ENCODE measurements at places on chromosomes 5 and 9. TPM values are rescaled to one million over a fixed set of nuclear protein-coding genes. Genes with fewer than 3 reads are reported as not detected.

GRCh38 chr5:172499287-172499686, 45.0 kb upstream of the SH3PXD2B start:
- no peaks in the 10 kb centered on the region for H3K27me3 ChIP-seq
- no peak overlapping the region for H3K4me3 ChIP-seq
- no peak overlapping the region for H3K27ac ChIP-seq

DNA sequence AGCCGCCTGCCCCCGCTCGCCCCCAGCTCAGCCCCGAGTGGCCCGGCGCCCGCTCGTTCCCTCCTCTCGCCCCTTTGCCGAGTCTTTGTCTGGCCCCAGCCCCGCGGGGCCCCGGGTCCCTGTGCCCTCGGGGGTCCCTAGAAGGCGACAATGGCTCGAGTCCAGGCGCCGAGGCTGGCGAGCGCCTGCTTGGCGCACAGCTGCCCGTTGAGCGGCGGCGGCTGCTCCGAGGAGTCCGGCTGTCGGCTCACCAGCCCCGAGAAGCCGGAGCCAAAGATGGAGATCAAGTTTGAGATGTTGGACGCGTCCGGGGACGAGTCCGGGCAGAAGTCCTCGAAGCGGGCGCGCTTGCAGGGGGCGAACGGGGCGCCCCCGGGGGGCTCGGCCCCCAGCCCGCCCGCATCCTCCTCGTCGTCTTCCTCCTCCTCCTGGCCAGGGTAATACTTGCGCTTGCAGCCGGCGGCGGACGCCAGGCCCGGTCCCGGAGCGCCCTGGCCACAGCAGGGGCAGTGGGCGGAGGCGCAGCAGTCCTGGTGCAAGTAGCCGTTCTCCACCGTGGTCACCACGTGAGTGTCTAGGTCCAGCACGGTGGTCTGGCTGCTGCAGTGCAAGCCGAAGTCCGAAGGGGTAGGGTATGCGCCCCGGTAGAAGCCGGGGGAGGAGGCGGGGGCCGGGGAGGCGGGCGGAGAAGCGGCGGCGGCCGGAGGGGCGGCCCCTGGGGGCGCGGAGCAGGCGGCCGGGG, 1.2 kb downstream of the IER5L start:
- peak overlapping the region; percentile 72 for H3K27ac ChIP-seq
- peak overlapping the region; percentile 67 for H3K4me3 ChIP-seq
- H3K4me1 ChIP-seq = no peaks in the 10 kb centered on the region

DNA sequence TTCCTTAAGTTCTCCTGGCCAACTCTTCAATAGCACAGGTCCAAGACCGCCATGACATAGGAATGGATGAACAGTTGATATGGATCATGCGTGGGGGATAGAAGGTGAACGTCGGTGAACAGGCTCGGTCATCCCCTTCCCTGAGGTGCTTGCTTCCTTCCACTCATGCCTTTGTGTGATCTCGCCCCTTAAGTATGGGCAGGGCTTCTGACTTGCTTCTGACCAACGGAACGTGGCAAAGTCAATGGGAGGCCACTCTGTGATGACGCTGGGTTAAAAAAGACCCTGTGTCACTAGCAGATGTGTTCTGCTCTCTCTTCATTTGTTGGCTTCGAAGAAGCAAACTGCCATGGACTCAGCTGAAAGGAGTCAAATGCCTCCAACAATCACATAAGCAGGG, 240.5 kb upstream of the TUT7 start:
- H3K27me3 ChIP-seq = no peaks in the 10 kb centered on the region
- no peaks in the 10 kb centered on the region for H3K4me1 ChIP-seq
- no peak for DNase-seq
- no peak overlapping the region for H3K4me3 ChIP-seq

SPATA6L gene
- polyA plus RNA-seq = 0.14 TPM

NUTM2G gene
- 0.14 TPM for polyA plus RNA-seq

GRIN3A gene
- 0.03 TPM for polyA plus RNA-seq

GRCh38 chr5:135112008-135112725, 78.1 kb upstream of the PITX1 start:
- no peaks in the 10 kb centered on the region for H3K36me3 ChIP-seq
- DNase-seq = no peak
- no peaks in the 10 kb centered on the region for H3K27me3 ChIP-seq
- no peak overlapping the region for H3K27ac ChIP-seq
- H3K4me1 ChIP-seq = no peaks in the 10 kb centered on the region

DNA sequence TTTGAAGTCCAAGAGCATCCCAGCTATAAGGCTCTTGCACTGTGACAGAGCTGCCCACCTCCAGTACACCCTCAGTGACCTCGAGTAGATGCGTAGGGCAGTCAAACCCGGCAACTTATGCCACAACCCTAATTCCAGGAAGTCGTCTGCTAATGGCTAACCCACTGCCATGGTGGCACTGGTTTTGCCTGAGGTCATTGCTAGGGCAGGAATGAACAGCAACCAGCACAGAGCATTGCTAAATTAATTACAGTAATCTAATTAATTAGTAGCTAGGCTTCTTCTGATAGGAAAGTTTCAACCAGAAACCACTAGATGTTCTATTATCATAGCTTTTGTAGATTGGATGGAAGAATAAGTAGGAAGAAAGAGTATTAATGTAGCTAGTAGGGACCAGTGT, 122.8 kb downstream of the DPYSL3 start:
- no peak overlapping the region for H3K4me3 ChIP-seq
- no peak for DNase-seq
- no peaks in the 10 kb centered on the region for H3K36me3 ChIP-seq
- H3K27ac ChIP-seq = no peak overlapping the region
- H3K4me1 ChIP-seq = no peaks in the 10 kb centered on the region

- no peaks in the 10 kb centered on the region for H3K36me3 ChIP-seq
- H3K27me3 ChIP-seq = no peaks in the 10 kb centered on the region
- DNase-seq = no peak
Measured at GRCh38 chr5:13354611-13355010, 589.9 kb downstream of the DNAH5 start.

C9 gene
- not detected for polyA plus RNA-seq

FST gene
- polyA plus RNA-seq = not detected

GRCh38 chr9:98345011-98345410, 89.6 kb upstream of the TBC1D2 start:
- H3K27ac ChIP-seq = no peak overlapping the region
- no peaks in the 10 kb centered on the region for H3K4me1 ChIP-seq
- H3K27me3 ChIP-seq = no peaks in the 10 kb centered on the region
- DNase-seq = no peak

SPINK13 gene
- polyA plus RNA-seq = not detected

GRCh38 chr9:37582548-37583157, 6.5 kb upstream of the FBXO10 start:
- H3K27ac ChIP-seq = no peak overlapping the region
- H3K27me3 ChIP-seq = no peaks in the 10 kb centered on the region
- DNase-seq = peak; percentile 15
- no peaks in the 10 kb centered on the region for H3K4me1 ChIP-seq

- no peak overlapping the region for H3K27ac ChIP-seq
- no peaks in the 10 kb centered on the region for H3K36me3 ChIP-seq
- no peaks in the 10 kb centered on the region for H3K4me1 ChIP-seq
- no peak for DNase-seq
Measured at GRCh38 chr5:179315356-179315890, 29.8 kb downstream of the ADAMTS2 start.

PRLR gene
- polyA plus RNA-seq = not detected

GRCh38 chr5:138981586-138981985, 106.5 kb upstream of the LRRTM2 start:
- no peaks in the 10 kb centered on the region for H3K27me3 ChIP-seq

TAL2 gene
- polyA plus RNA-seq = not detected

DNA sequence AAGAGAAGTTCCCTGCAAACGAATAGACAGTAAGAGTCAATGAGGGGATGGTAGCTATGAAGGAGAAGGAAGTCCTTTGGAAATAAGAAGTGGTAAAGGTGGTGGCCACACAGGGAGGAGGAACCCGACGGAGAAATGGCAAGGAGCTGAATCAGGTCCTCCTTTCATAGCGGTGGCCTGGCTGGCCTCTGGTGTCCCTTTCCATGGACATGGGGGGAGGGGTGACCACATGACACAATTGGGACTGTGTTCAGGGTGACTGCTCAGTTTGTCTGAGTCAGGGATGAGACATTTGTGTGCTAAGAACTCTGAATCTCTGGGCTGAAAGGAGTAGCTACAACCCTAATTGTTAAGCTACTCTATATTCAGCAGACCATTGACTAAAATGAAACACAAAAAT, 28.7 kb upstream of the TIMD4 start:
- no peaks in the 10 kb centered on the region for H3K27me3 ChIP-seq
- H3K27ac ChIP-seq = no peak overlapping the region
- H3K4me1 ChIP-seq = no peaks in the 10 kb centered on the region

- no peaks in the 10 kb centered on the region for H3K36me3 ChIP-seq
- H3K27me3 ChIP-seq = no peaks in the 10 kb centered on the region
- H3K4me1 ChIP-seq = no peaks in the 10 kb centered on the region
Measured at GRCh38 chr9:17068671-17069070, 66.2 kb upstream of the CNTLN start.

- DNase-seq = no peak
- H3K4me3 ChIP-seq = no peak overlapping the region
- no peaks in the 10 kb centered on the region for H3K36me3 ChIP-seq
Measured at GRCh38 chr5:112203229-112203628, 215.8 kb downstream of the EPB41L4A start.

IGFBPL1 gene
- not detected for polyA plus RNA-seq

RNF183 gene
- not detected for polyA plus RNA-seq

PCDHB6 gene
- polyA plus RNA-seq = not detected

GRCh38 chr5:89396278-89396954, 513.4 kb upstream of the MEF2C start:
- H3K4me3 ChIP-seq = no peak overlapping the region
- H3K27me3 ChIP-seq = no peaks in the 10 kb centered on the region
- H3K27ac ChIP-seq = no peak overlapping the region

DNA sequence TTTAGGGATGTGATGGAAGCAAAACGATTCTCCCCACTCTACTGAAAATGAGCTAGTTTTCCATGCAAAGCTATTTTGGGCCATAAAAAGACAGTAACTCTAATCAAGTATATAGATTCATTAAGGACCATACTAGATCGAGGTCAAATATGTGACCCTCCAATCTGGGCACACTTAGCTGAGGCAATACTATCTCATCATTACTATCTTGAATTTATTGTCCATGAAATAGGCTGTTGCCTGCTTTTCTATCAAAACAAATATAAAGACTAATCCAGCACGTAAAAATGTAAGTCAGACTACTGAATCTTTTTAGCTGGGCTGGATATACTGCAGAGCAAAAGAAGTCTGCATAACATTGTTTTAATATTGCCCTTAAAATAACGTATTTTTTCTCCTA, 943.1 kb downstream of the NR2F1-AS1 start:
- H3K4me3 ChIP-seq = no peak overlapping the region
- no peak for DNase-seq
- H3K36me3 ChIP-seq = no peaks in the 10 kb centered on the region
- no peak overlapping the region for H3K27ac ChIP-seq

DNA sequence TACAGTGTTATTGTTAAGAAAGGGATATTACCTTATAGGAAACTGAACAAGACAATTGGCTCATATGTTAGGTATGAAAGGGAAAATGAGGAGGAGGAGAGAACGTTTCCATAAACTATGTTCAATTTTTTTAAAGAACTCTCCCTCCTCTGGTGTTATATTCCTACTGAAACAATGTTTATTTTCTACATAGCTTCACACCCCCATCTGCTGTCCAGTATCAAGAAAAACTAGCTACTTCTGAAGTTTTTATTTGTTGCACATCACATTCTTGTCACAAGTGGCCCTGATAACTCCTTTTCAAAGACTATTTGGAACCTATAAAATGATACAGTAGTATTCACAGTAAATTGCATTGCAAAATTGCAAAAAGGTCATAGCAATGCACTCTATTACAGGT, 223.4 kb upstream of the FAM174A start:
- no peak overlapping the region for H3K27ac ChIP-seq
- no peaks in the 10 kb centered on the region for H3K4me1 ChIP-seq
- no peaks in the 10 kb centered on the region for H3K36me3 ChIP-seq
- DNase-seq = no peak
- no peaks in the 10 kb centered on the region for H3K27me3 ChIP-seq

DNA sequence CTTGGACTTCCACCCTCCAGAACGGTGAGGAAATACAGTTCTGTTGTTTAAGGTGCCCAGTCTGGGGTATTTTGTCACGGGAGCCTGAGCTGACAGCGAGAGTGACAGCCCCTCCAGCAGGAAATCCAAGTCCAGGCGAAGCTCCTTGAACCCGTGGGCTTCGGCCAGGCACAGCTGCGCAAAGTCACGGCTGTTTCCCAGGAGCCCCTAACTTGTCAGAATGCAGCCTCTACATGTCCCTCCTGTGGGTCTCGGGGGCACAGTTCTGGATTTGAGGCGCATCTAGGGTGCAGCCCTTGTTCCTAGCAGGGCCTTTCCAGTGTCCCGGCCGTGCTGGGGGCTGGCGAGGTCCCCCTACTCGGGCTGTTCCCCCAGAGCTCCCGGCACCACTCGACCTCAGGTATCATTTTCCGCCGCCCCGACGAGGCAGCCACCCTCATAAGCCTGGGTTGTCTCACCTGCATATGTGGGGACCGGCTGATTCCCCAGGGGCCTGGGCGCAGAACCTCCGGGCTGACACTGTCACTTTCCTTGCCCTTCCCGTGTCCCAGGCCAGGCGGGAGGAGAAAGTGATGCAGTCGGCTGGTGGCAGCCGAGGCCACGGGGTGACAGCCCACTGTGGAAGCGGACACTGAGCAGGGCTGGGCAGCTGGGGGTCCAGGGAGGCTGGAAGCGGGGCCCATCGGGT, 4.5 kb downstream of the LCN8 start:
- H3K27me3 ChIP-seq = no peaks in the 10 kb centered on the region
- no peak overlapping the region for H3K27ac ChIP-seq
- no peaks in the 10 kb centered on the region for H3K4me1 ChIP-seq
- H3K4me3 ChIP-seq = no peak overlapping the region
- no peak for DNase-seq
- no peaks in the 10 kb centered on the region for H3K36me3 ChIP-seq

DNA sequence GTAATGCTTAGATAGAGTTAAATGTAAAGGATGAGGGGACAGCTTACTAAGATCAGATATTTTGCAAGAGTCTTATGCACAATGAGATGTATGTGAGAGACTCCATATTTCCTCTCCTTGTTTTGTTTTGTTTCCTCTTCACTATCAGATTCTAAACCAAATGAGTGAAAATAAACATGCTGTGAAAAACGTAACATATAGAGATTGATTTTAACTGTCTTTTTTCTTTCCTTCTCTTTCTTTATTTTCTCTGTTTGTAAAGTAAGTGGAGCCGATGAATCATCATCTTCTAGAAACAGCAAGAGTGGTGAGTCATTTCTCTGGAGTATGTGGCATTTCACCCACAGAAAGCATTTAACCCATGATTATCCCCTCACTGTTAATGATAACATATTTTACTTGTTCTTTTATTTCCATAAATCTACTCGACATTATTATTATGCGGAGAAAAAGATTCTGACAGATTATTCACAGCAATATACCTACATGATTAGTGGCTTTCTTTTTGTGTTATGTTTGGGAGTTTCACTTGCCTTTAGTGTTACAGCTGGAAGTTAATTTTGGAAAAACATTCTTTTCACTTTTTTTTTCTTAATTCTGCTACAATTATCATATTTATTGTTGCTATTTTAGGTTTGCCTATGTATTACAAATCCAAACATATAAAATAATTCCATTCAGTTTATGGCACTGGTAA, 2.1 kb upstream of the ANXA1 start:
- peak; percentile 34 for DNase-seq
- H3K27ac ChIP-seq = peak overlapping the region; percentile 93
- H3K4me3 ChIP-seq = no peak overlapping the region
- no peaks in the 10 kb centered on the region for H3K27me3 ChIP-seq
- H3K36me3 ChIP-seq = no peaks in the 10 kb centered on the region
